ENCODE measurements at places on chromosomes 13 and 19.

GRCh38 chr13:71218960-71219359 is 648.0 kb downstream of the DACH1 start:
- no peak for DNase-seq

GRCh38 chr19:31350693-31351055 is 1.4 kb upstream of the TSHZ3 start:
- DNase-seq = peak; percentile 70

DNA sequence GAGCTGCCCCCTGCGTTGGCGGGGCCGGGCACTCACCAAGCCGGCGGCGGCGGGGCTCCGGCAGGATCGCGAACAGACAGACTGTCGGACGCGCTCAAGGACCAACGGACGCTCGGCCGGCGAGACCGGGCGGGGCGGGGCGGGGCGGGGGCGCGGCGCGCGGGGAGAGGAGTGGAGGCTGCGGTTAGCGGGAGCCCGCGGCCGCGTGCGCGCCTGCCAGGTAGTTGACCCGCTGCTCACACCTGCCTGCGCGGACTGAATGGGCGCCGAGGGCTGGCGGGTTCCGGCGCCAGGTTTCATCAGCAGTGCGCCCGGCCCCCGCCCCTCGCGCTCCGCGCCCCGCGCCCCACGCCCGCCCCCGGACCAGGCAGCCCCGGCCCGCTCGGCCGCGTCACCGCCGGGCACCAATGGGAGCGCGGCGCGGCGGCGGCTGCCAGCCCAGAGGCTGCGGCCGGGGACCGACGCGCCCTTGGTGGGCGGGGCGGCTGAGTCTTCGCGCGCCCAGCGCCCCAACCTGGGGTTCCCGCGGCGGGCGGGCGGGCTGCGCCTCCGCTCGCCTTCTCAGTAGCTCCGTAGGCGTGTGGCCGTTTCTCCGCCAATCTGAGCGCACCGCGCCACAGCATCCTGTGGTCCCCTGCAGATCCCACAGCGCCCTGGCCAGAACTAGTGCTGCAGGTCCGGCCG is at the start of gene SLC7A1:
Gene SLC7A1, minus strand, starts transcription at position 309 of the 684 bp plus-strand sequence. CDS start 59,500 bp downstream, outside the sequence.
- DNase-seq = peak; percentile 94

DNA sequence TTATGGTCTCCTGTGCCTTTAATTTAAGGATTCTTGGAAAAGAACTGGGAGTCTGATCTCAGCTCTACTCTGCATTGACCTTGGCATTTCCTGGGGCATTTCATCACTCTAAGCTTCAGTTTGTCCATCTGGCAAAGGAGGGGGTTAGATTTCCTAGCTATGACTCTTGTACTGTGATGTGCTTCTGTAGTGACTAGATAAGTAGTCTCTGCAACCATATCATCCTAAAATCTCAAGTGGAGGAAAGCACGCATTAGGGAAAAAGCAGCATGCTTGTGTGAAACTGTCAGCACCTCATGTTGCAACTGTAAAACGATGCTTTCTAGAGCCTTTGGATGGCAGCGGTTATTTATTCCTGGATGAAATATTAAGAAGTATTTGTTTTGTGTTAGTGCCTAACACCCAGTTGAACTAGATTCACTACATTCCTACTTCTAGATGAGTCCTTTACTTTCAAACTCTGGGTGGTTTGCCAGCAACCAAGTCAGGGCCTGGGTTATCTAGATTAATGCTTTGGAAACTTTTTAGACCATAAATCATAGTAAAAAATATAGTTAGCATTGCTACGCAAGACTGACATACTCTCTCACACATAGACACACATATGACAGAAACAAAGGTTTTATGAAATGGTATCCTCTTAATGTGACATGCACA is 6.8 kb downstream of the WDFY2 start:
- DNase-seq = no peak

DNA sequence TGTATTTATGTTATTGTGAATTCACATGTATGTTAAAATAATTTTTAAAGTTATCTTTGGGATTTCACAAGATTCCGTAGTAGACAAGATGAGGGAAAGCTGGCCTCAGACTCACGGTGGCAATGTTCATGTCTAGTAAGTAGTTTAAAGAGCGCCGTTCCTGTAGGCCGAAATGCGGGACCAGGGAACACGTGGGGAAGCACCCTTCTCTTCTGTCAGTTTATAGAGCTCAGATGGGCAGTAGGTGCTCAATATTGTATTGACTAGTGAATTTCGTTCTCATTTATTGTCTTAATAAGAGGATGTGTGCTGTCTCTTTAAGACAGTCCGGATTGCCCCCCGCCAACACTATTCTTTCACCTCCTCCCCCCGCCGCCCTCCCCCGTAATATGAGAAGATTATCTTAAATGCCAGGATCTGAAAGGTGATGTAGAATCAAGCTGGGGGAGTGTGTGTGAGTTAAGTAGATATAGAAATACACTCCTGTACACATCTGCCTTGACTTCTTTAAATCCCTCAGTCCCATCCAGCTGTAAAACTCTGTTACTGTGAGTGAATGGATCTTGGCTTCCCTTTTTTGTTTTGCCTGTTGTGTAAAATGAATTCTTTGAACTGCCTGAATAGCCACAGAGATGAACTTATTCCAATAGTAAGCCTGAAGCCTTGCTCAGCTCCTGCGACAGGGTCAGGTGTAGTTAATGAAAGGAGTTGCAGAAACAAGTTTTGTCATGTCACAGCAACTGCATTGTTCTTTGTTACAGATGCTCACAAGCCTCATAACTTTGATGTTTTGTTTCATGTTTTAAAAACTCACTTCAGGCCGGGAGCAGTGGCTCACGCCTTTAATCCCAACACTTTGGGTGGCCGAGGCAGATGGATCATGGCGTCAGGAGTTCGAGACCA is 1.3 kb downstream of the LAMP1 start:
- DNase-seq = no peak

DNA sequence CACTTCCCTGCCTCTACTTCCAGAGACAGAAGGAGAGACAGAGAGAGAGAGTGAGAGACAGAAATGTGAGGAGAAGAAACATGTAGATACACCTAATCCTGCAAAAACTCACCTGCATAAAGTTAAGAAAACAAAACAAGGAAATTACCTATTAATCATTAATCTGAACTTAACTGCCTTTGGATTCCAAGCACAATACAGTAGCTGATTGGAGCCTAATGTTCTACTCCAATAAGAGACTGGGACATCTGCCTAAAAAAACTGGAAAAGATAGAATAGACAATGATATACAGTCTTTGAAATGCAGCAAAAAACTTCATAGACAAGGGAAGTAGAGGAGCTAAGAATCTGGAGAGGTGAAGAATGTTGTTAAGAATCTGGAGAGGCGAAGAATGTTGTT is 910.2 kb upstream of the SLC10A2 start:
- no peak for DNase-seq

GRCh38 chr13:27820524-27821482 is 28.5 kb downstream of the GSX1 start:
- no peak for DNase-seq

- no peak for DNase-seq
Measured at GRCh38 chr19:54506079-54506478, 3.4 kb downstream of the LAIR2 start.

Measured in activated effector memory CD4-positive, alpha-beta T cell treated with anti-CD3 and anti-CD28 coated beads, Interleukin-2, amount 50 U/mL, for 16 hours (primary cell).